ENCODE measurements at places on chromosomes 16 and 17.

GRCh38 chr17:57004944-57005579 is 27.1 kb downstream of the SCPEP1 start:
- no peak for DNase-seq

DNA sequence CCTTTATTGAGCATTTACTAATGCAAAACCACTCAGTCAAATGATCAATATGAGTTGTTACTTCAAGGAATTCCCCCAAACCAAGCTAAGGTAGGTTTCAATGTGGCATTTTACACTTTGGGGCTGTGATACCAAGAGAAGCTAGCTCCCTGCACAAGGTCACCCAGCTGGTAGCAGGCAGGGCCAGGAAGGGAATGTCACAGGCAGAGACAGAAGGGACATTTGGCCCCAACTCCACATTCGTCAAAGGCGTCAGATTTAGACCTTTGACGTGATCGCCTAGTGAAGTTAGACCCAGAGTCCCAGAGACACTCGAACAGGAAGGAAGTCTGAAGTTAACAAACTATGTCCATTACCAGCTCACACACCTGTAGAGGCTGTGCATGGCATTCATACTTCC is 5.5 kb upstream of the SMG1 start:
- DNase-seq, result no peak

DNA sequence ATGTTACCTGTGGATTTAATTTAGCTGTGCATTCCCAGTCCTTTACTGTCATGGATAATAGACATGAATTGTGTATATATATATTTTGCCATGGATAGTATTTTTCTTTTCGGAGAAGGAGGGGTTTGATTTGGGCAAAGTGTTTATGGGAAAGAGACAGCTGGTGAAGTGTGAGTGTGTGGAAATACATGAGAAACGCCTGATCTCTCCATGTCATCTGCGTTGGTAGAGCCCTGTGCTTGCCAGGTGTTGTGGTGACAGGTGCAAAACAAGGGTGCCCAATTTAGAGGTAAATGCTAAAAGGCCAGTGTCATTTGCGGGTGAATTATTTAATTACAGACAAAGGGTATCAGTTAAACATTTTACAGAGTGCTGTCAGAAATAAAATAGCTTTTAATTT is 23.4 kb downstream of the NDEL1 start:
- DNase-seq, result no peak

DNA sequence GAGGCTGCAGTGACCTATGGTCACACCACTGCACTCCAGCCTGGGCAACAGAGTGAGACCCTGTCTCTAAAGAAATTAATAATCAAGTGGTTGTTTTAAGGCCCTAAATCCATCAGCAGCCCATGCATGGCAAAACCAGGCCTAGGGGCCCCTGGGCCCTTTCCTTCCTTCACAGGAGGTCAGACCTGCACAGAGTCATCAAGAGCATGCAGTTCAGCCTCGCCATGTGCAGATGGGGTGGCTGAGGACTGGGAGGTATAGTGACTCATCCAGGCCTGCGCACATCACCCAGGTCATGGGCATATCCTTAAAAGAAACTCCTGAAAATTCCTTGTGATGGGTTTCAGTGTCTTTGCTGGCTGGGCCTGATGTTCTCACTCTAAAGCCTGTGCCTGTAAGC is 72.4 kb upstream of the AMZ2 start:
- DNase-seq, result no peak

GRCh38 chr16:87951552-87952538 is 611 bp downstream of the BANP start:
- no peak for DNase-seq

- DNase-seq, result no peak
Measured at GRCh38 chr17:52790359-52790955, 631.9 kb upstream of the CA10 start.

GRCh38 chr16:83715217-83715920 is 92.4 kb upstream of the HSBP1 start:
- DNase-seq, result no peak

DNA sequence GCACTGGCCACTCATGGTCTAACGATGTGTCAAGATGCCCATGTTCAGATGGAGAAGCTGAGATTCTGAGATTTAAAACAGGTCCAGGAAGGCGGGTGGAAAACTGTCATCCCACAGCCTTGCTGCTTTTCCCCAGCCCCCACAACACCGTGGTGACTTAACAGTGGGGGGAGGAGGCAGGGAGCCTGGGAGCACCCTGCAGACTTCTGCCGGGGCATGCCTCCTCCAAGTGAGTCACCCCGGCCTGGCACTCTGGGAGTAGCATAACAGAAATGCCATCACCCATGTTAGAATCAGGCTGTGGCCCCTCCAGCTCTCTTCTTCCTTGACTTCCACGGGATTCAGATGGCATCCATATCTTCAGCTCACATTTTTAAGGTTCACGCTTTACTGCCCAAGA is 164.8 kb downstream of the CBLN1 start:
- no peak for DNase-seq

GRCh38 chr17:44905006-44906000 is 6.1 kb upstream of the EFTUD2 start:
- no peak for DNase-seq

- DNase-seq, result no peak
Measured at GRCh38 chr16:77332792-77333191, 102.0 kb downstream of the ADAMTS18 start.

- no peak for DNase-seq
Measured at GRCh38 chr17:80984749-80985148, 6.9 kb upstream of the CHMP6 start.

GRCh38 chr16:13110124-13110796 is 208.9 kb downstream of the SHISA9 start:
- DNase-seq, result peak; percentile 42

DNA sequence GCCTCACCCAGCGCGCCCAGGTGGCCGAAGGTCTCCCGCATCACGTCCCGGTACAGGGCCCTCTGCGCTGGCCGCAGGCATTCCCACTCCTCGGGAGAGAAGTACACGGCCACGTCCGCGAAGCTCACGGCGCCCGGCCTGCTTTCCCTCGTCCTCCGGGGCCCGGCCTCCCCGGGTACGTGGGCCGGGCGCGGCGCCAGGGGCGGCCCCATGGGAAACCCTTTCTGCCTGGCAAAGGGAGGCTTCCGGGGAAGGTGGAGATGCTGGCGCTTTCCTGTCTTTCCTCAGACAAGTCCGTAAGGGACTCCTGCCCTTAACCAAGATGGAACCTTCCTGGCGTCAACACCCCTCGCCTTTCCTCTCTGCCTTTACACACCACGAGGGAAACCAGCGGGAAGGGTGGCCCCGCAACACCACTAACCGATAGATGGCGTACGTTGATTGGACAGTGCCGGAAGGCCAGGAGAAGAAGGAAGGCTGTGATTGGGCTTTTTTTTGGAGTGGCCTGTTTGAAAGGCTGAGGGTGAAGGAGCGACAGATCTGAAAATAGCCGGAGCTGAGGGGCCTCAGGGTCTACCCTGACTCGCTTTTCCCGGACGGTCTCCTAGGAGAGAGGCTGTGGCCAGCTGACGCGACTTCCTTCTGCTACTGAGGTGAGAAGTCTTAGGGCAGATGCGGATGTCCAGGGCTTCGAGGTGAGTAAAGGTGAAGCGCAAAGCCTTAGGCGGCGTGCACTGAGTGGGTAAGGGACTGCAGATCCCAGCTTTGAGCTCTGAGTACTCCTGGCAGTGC is at the start of gene ZNF785:
Gene ZNF785 (minus strand): TSS at position 298 of the 792 bp plus-strand sequence. CDS start 86 bp downstream, at position 212.
- DNase-seq, result peak; percentile 99

DNA sequence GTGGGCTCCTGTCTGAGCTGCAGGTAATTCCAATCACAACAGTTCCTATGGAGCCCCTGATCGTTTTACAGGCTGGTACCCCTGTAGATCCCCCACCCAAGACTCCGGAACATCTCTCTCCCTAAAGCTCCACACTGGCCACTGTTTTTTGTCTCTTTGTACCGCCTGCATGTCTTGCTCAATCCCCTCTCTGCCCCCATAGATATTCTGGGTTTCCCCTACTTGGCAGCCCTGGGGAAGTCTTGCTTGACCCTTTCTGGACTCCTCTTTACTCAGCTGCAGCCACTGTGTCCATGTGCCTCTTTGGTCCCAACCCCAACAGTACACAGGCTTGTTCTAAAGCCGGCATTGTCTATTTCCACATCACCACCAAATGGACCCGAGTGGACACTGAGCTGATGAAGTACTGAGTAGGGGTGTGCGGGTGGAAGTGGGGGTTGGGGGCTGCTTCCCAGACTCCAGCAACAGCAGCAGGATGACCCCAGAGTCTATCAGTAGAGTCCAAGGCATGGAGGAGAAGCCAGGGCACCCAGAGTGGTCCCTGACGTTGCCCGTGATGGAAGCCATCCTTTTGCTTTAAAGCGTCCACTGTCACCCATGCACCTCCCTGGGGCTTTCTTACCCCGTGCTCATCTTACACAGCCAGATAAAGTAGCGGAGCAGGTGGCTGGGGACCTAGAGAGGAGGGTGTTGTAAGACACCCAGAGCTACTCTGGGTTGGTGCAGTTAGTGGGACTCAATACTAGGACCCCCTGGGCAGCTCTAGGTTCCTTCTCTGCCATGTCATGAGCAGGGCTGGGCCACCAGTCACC is 6.4 kb downstream of the CD300LB start:
- no peak for DNase-seq

DNA sequence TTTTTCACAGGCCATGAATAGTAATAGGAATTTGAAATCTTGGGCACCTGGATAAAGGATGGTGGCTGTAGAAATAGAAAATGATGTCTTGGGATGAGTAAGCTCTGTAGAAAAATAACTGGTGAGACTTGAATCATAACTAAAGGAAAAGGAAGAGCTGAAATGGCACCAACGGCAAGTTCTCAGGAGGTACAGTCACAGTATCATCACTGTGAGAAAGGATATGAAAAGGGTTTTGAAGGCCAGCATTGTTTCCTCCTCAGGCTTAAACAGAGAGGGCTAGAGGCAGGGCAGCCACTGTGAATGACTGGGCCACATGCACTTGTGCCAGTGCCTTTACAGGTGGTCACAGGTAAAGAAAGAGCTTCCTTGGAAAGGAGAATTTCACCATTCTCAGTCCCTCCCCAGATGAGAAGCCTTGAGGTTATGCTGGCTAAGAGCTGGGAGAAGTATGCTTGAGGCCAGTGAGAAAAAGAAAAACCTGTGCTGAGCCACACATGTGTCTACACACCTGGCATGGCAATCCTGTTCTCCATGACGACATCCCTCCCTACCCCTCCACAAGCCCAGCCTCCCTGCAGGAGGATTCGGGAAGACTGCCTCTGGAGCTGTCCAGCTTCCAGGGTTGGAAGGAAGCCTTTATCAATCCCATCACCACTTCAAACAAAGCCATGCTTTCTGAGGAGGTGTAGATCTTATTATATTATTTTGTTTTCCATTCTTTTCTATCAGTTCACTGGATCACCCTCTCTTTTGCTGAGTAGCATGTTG is 3.8 kb upstream of the ANKFN1 start:
- no peak for DNase-seq

- DNase-seq, result no peak
Measured at GRCh38 chr16:84963066-84963465, 48.3 kb downstream of the ZDHHC7 start.

DNA sequence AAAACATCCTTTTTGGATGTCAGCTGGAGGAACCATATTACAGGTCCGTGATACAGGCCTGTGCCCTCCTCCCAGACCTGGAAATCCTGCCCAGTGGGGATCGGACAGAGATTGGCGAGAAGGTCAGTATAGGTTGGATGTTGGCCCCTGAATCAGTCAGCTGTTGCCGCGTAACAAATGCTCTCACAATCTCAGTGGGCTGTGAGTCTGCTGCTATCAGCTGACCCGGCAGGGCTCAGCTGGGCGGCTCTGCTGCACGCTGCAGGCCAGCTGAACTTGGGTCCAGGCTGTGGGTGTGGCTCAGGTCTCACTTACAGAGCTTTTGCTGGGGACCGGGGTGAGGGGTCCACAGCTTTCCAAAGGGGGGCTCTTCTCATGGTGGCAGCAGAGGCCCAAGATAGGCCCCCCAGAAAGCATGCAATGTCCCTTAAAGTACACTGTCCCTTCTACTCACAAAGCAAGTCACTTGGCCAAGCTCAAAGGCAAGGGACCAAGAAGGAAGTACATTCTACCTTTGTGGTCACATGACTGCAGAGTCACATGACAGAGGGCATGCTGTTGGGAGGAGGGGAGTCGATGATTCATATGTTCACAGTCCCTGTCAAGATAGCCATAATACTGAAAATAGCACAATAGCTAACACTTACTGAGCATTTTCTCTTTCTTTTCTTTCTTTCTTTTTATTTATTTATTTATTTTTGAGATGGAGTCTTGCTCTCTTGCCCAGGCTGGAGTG is 134.2 kb downstream of the ABCC1 start:
- no peak for DNase-seq

GRCh38 chr17:81003711-81004475 is 12.3 kb downstream of the CHMP6 start:
- no peak for DNase-seq

- no peak for DNase-seq
Measured at GRCh38 chr17:58267347-58268324, 13.1 kb downstream of the MPO start.

GRCh38 chr16:12147681-12148080 is 171.1 kb downstream of the SNX29 start:
- DNase-seq, result no peak

GRCh38 chr16:27798241-27798640 is 248.3 kb downstream of the KATNIP start:
- DNase-seq, result no peak

DNA sequence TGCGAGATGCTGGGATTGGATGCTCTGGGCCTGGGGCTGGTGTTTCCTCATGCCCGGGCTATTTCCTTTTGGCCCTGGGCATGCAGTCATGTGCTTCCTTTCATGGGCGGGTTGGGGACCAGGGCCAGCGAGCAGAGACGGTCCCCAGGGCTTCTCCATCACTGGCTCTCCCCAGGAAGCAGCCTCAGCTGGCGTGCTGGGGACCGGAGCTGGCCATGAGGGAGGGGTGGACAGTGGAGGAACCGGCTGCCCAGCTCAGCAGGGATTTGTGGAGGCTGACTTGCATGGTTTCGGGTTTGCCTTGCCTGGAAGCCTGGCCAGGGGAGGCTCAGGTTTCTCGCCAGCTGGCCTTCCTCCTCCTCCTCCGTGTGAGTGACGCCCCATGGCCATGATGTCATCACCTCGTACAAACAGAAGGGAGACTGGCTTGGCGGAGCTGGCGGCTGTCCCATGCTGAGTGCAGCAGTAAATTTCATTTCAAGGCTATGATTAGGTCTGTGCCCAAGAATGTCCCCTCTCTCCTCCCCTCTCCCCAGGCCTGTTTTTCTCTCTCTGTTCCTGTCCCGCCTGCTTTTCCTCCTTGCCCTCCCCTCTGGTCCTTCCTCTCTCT is 8.9 kb upstream of the TIMP2 start:
- DNase-seq, result peak; percentile 52

GRCh38 chr16:55294129-55294528 is 29.9 kb upstream of the IRX6 start:
- no peak for DNase-seq

DNA sequence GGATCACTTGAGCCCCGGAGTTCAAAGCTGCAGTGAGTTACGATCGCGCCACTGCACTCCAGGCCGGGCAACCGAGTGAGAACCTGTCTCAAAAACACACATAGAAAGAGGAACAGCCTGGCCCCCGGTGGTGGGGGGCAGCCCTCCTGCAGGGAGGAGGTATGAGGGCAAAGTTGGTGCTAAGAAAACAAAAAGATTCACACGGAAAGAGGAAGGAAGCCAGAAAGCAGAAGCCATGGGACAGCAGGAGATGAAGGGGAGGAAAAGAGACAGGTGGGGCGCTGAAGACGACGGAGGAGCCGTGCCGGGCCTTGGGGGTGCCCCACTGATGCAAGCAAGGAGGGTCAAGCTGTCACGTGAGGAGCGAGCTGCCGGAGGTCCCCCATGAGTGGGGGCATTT is 8.2 kb upstream of the C16orf74 start:
- DNase-seq, result no peak
